GM12878 (cell line): ENCODE measurements at places on chromosomes 11 and 22. TPM values are rescaled to one million over a fixed set of nuclear protein-coding genes. Genes with fewer than 3 reads are reported as not detected.
A peak's percentile ranks its signal among the peaks of the same experiment; 100 is the strongest.

DNA sequence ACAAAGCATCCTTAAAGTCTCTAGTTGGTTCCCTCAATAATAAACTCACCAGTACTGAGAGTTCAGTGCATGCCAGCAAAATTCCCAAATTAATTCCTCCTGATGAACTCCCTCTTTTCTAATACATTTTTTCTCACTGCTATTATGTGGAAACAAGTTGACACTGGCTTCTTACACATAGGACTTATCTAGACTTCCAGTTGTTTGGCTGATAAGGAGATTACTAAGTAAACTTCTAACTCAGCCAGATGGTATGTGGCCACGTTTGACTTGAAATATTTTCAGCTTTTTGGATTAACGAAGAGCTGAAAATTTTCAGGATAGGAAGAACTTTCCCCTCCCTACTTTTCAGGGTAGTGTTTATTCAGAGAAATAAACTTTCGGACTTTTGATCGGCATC lies 1154.2 kb upstream of the TENM4 start:
- DNase-seq: no peak

GRCh38 chr11:112355726-112356125 lies 95.1 kb upstream of the PLET1 start:
- no peak for DNase-seq

- peak; percentile 74 for DNase-seq
Observed at GRCh38 chr11:12717851-12718291, 43.6 kb downstream of the TEAD1 start.

GRCh38 chr11:68312780-68313573 lies 586 bp downstream of the LRP5 start:
- DNase-seq: no peak

GRCh38 chr11:3796002-3796311 lies 1.4 kb downstream of the NUP98 start:
- DNase-seq: no peak

The RIMBP3C gene
- 0.14 TPM in 1 of 2 replicates, not detected in the other for polyA plus RNA-seq

The B4GALNT4 gene
- polyA plus RNA-seq: not detected in 2 replicates
